ENCODE measurements at places on chromosomes 16 and 17.
A peak's percentile ranks its signal among the peaks of the same experiment; 100 is the strongest.

- no peak for DNase-seq
Measured at GRCh38 chr16:63082101-63082500, 1045.9 kb upstream of the CDH8 start.

DNA sequence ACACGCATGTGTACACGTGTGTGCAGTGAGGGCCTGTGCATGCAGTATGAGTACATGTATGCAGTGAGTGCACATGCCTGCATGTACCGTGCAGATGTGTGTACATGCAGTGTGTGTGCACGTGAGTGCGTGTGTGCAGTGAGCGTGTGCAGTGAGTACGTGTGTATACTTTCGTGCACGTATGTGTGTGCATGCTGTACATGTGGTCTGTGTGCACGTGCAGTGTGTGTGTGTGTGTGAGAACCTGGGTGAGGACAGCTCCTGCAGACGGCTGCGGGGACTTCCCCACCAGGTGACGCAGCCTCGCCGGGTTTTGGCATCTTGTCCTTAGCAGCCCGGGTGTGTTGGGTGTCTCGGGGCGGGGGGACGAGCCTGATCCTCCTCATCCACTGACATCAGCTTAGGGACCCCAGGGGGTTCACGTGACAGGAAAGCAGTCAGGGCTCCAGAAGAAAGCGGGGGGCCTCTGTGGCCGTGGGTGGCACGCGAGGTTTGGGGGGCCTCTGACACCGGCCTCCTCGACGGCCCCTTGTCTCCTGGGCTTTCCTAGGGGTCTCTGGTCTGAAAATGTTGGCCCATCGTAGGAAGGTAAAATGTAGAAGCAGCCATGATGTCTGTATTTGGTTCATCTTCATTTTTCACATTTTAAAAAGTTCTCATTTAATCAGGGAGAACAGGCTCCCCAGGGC is 119.6 kb upstream of the ZNF750 start:
- peak; percentile 55 for DNase-seq

GRCh38 chr17:10271106-10271562 is 72.7 kb upstream of the GAS7 start:
- DNase-seq, result no peak

DNA sequence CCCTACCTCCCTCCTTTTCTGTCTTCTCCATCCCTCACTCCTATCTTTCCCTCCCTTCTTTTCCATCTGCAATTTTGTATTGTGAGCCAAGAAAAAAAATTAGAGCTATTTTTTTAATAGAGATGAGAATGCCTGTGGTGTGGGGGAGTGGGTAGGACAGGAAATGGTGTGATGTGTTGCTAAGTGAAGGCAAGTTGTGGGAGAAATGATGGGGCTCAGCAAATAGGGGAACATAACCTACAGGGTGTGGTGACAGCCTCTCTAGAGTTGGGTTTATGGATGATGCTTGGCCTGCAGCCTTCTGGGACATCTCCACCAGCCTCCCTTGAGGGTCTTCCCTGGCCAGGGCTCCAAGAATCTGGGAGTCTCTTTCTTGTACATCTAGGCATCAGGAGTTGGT is 163.1 kb upstream of the CACNG3 start:
- no peak for DNase-seq

DNA sequence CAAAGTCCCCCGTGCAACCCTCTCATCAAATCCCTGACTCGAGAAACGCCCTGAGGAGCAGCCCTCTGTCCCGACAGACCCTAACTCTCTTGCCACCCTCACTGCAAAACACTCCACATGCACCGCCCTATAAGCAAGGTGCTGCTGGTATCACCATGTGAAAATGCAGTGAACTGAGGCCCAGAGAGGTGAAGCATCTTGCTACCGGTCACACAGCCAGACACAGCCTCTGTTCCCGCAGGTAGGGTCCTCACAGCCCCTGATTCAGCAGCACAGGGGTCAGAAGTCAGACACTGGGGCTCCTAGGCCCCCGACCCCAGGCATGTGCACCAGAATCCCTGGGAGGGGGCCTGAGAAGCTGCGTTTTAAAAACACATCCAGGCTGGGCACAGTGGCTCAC is 1.1 kb downstream of the CIBAR2 start:
- DNase-seq, result no peak

GRCh38 chr17:45940293-45940692 is 45.9 kb downstream of the MAPT start:
- DNase-seq, result no peak

- no peak for DNase-seq
Measured at GRCh38 chr17:13704333-13704732, 102.6 kb upstream of the HS3ST3A1 start.

- no peak for DNase-seq
Measured at GRCh38 chr17:33175562-33175961, 117.5 kb downstream of the ASIC2 start.

GRCh38 chr17:68169840-68170239 is 78.0 kb upstream of the AMZ2 start:
- peak; percentile 54 for DNase-seq

DNA sequence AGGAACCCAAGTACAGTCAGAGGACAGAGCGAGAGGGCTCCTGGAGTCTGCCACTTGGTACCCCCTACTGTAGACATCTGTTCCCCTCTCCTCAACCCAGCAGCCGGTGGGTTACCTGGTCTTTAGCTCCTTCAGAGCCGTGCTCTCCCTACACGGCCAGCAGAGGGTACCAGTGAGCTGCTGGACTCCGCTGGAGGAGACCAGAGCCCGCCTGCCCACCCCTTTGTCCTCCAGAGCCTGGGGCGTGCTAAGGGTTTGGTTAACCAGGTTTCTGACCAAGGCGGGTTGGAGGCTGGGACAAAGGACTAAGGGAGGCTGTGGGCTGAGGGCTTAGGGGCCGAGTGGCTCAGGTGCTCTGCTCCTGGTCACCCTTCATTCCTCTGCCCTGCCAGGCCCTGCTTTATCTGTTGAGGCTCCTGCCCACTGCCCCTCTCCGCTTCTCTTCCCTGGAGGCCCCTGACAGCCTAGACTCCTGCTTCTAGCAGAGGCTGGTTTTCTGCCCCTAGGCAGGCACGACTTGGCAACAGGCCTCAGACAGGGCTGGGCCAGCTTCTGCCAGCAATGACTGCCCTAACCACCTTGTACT is 2.7 kb upstream of the HSD11B2 start:
- no peak for DNase-seq
